Stimulated activated CD8-positive, alpha-beta memory T cell treated with anti-CD3 and anti-CD28 coated beads, Interleukin-2, amount 100 ng/mL, for 1 hour (primary cell): ENCODE measurements at places on chromosomes 11 and 22.
A peak's percentile ranks its signal among the peaks of the same experiment; 100 is the strongest.

- no peak for DNase-seq
These were observed 15.3 kb downstream of the TAB1 start for GRCh38 chr22:39414886-39415285.

DNA sequence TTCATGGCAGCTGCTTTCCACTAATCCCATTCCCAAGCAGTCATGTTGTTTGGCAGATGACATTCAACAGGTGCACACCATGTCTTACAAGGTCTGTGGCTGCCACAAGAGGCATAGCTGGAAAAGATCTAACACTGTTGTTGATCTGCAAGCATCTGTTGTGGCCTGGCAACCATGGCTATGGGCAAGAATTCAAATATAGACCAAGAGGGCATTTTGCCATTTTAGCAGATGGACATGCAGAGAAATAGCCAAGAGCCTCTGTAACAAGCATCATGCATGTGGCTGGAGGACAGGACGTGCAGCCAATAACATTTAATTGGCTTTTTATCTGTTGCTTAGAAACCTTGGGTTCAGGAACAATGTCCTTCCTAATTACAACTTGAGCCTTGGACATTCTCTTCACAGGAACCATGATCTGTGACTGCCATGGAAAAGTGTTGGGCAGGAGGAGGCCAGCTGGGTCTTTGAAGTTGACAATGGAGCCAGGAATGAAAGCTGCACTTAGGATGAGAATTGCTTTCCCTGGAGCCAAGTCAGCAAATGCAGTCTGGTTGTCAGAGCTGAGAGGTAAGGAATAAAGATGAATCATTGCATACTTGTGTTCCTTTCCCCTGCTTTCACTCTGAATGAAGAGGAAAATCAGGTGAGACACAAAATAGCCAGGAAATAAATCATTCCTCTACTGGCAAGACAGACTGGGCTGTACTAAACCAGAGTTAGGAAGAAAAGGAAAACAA, 113.6 kb upstream of the ANO5 start:
- no peak for DNase-seq

DNA sequence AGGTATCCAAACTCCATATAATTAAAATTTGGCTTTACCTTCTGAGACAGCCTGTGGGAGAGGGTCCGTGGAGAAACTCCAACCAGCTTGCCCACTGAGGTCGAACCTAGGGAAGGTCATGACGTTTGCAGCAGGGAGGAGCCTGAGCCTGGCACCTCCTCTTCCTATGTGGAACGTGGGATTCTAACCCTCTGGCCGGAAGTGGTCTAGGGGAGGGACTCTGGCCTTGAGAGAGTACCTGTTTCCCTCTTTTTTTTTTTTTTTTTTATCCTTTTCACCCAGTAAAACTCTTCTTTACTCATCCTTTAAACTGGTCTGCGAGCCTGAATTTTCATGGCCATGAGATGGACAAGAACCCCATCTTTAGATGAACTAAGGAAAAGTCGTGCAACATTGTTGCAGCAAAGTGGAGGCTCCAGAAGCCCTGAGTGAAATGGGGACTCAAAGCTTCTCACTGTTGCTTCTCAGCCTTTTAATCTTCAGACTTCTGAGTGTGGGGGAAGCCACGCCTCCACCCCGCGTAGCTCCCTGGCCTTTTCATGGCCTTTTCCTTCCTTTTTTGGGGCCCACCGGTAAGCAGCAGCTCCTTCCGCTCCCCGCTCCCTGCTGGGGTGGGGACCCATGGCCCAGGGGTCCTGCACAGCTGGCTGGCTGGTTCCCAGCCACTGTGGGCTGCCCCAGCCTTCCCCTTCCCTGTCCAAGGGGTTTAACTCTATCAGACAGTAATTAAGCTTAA, 1359.9 kb downstream of the LRRC4C start:
- no peak for DNase-seq

DNA sequence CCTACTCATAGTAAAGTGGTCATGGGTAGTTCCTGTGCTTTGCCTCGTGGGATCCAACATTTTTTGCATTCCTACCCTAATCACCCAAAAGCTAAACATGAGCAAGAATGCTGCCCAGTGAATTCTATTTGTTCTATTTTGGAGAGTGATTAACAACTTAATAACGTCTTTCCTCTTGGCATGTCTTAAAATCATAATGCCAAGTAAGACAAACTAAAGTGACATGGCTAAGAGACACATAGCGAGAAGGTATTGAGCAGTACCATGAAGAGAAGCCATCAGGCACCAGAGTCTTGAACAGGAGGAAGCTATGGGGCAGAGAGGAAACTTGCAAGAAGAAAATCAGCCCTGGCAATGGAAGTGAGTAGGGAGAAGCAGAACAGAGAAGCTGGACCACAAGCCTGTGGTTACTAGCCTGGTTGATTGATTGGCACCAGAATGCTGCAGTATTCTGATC, 32.0 kb downstream of the EXPH5 start:
- DNase-seq: no peak

GRCh38 chr11:1131033-1131911, 26.5 kb upstream of the MUC5AC start:
- no peak for DNase-seq

- DNase-seq: no peak
These were observed 72.1 kb upstream of the ARFGAP3 start for GRCh38 chr22:42928969-42929837.

DNA sequence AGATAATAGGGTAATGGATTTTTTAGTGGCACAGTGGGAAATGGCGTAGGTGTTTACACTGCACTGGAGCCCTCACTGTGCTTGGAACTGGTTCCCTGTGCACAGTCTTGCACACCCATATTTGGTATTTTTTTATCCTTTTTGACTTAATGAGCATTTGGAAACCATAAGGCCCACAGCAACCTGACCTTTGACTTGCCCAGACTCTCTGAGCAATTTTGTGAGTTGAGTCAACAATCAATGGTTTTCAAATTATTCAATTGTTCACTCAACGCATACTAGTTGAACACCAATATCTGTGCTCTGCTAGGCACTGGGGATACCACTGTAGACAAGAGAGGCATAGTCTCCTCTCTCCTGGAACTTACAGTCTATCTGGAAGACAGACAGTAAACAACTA, 14.3 kb downstream of the CD44 start:
- no peak for DNase-seq

DNA sequence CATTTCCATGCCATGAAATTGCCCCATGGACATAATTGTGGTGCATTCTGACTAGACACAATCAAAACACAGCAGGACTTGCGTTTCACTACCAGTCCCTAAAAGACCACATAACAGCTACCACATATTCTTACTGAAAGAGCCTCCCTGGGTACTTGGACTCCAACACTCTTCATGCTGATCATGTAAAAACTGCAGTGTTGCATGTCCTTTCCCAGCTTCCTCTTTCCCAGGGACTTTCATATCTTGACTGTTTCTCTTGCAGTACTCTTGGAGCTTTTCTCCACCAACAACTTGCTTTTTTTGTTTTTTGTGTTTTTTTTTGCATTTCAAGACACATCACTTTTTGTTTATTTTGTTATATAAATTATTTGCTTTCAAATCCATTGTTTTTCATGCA, 22.9 kb downstream of the MS4A6E start:
- DNase-seq: no peak

DNA sequence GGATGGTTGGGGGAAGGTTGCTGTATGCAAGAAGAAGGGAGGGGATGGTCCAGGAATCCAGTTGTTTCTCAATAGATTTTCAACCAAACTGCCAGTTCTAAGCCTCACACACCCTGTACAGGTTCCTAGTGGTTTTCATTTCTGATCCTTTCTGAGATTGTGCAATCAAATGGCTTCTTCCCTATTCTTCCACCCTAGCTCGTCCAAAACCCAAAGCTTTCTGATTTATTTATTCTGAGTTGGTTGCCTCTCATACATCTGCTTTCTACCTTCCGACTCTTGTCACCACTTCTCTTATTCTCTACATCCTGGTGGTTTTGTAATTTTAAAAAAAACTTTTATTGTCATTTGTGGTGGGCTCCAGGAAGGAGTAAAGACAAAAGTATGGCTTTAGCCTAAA, 12.6 kb downstream of the OR5A2 start:
- DNase-seq: no peak

DNA sequence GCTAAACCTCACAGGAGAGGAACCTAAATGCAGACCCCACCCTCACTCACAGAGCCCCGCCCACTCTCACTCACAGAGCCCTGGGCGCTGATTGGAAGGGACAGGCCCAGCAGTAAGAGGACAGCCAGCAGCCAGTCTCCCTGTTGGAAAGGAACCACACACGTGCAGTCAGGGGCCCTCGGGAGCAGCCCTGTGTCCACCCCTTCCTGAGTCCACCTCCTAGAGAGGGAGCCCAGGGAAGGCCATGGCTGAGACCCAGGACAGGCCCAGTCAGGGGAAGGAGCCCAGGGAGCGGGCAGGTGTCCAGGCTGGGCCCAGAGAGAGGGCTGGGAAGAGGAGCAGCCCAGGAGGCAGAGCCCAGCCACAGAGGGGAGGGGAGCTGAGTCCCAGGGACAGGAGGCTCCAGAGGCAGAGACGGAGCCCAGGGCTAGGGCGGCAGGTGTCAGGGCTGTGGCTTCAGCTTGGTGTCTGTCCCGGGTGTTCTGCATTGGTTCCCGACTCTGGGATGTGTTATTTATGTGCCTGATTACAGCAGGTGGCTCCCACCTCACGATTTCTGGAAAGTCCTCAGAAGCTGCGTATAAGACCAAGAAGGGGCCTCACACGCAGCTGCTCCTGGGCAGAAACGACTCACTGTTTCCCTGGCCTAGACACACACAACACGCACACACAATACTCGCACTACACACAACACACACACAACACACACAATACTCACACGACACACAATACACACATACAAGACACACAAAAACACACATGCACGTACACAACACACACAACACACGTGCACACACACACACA, 9.0 kb upstream of the APOBEC3H start:
- no peak for DNase-seq

- no peak for DNase-seq
These were observed 4.9 kb downstream of the ZFTA start for GRCh38 chr11:63763496-63764339.

- no peak for DNase-seq
These were observed 4.8 kb downstream of the ATG16L2 start for GRCh38 chr11:72818971-72819370.

GRCh38 chr22:39800790-39801520, 92.6 kb downstream of the ENTHD1 start:
- DNase-seq: no peak

GRCh38 chr22:36409911-36410756, 22.4 kb upstream of the MYH9 start:
- peak; percentile 46 for DNase-seq

GRCh38 chr11:64934682-64935358, 873 bp downstream of the GPHA2 start:
- no peak for DNase-seq

DNA sequence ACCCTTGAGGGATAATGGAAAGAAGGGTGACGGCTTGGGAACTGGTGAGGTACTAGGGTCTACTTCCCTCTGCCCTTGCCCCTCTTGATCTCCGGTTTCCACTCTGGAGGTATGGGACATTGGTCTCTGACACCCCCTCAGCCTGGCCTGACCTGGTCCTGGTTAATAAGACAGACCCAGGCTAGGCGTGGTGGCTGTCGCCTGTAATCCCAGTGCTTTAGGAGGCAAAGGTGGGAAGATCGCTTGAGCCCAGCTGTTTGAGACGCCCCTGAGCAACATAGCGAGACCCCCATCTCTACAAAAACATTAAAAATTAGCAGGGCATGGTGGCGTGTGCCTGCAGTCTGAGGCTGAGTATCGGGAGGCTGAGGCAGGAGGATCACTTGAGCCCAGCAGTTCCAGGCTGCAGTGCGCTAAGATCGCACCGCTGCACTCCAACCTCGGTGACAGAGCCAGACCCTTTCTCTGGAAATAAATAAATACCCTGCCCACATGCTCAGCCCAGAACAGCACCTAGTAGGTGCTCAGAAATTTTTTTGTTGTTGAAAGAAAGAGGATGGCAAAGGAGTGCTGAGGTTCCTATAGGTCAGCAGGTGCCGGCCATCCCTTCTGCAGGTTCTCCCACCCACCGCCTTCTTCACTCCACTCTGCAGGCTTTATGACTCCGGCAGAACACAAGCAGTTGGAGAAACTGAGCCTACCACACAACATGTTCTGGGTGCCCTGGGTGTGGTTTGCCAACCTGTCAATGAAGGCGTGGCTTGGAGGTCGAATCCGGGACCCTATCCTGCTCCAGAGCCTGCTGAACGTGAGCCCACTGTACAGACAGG, 6.3 kb downstream of the BEST1 start:
- no peak for DNase-seq

- no peak for DNase-seq
These were observed 846 bp upstream of the OAF start for GRCh38 chr11:120209746-120210625.

- no peak for DNase-seq
These were observed 103.8 kb downstream of the FAM168A start for GRCh38 chr11:73493956-73494598.

DNA sequence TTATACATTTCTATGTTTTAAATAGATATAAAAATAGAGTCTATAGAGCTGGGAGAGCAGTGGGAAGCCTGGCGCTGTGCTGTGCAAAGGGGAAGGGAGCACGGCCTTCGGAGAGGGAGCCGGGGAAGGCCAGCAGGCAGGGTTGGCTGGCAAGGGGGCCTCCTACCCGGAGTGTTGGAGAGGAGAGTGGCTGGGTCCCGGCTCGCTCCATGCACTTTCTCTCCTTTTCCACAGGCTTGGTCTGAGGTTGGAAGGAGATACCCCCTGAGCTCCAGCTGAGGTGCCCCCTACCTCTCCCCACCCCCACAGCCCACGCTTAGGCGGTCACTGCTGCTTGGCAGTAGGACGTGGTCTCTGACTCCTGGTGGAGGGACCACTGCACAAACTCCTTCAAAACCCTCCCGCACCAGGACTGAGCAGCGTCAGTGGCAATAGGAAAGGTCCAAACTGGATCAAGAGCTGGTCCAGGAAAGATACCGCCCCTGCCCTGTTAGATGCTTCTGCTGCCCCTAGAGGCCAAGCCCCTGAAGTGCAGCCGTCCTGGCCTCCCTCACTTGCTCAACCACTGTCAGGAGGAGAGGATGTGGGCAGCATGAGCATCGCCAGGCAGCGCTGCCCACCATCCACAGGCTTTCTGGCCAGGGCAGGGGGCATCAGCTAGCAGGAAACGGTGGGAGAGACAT, 52.9 kb downstream of the SYT13 start:
- DNase-seq: peak; percentile 20

GRCh38 chr22:45987136-45987861, 10.3 kb upstream of the WNT7B start:
- no peak for DNase-seq

- no peak for DNase-seq
These were observed 44.9 kb downstream of the CPT1A start for GRCh38 chr11:68796801-68797200.

DNA sequence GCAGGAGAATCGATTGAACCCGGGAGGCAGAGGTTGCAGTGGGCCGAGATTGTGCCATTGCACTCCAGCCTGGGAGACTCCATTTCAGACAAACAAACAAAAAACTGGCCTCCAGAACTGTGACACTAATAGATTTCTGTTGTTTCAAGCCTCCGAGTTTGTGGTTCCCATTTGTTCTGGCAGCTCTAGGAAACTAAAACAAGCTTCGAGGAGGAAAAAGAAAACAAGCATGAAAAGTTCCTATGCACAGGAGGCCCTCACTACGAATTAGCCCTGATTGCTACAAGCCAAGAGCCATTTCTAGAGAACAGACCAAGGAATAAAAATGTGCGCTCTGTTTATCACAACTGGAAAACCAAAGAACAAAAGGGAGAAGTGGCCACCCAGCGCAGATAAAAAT, 47.8 kb upstream of the SHANK2 start:
- no peak for DNase-seq
